ENCODE measurements at places on chromosomes 5 and 9.

DNA sequence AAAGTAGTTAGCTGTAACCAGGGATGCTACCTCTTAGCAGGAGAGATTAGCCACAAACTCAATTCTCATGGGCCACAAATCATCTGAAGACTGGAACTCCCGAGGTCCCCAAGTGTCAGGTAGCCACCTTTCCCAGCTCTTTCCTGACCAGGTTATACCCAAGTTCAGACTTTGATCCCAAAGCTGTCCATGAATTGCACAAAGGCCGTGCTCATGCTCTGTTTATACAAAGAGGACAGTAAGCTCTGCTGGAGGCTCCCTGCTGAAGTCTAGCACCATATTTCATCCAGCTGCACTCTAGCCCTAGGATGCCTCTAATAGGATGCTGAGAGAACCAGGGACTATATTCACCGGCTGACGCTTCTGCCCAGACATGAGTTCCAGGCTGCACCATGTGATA, 271.0 kb upstream of the ADAMTSL1 start:
- DNase-seq, result no peak
- no peaks in the 10 kb centered on the region for H3K27me3 ChIP-seq
- H3K27ac ChIP-seq, result no peak overlapping the region
- H3K4me3 ChIP-seq, result no peak overlapping the region
- no peaks in the 10 kb centered on the region for H3K36me3 ChIP-seq

- H3K27me3 ChIP-seq, result peaks cover 65% of the 10 kb centered on the region
- H3K36me3 ChIP-seq, result no peaks in the 10 kb centered on the region
- H3K4me3 ChIP-seq, result no peak overlapping the region
- DNase-seq, result peak; percentile 56
- peaks cover 4% of the 10 kb centered on the region for H3K4me1 ChIP-seq
- no peak overlapping the region for H3K27ac ChIP-seq
These were observed 5.9 kb upstream of the FOXD1 start for GRCh38 chr5:73454379-73455036.

GRCh38 chr5:107387526-107388140, 283.1 kb downstream of the EFNA5 start:
- peak overlapping the region; percentile 85 for H3K27ac ChIP-seq
- H3K27me3 ChIP-seq, result no peaks in the 10 kb centered on the region
- H3K4me1 ChIP-seq, result peaks cover 41% of the 10 kb centered on the region
- no peak for DNase-seq
- H3K4me3 ChIP-seq, result no peak overlapping the region

DNA sequence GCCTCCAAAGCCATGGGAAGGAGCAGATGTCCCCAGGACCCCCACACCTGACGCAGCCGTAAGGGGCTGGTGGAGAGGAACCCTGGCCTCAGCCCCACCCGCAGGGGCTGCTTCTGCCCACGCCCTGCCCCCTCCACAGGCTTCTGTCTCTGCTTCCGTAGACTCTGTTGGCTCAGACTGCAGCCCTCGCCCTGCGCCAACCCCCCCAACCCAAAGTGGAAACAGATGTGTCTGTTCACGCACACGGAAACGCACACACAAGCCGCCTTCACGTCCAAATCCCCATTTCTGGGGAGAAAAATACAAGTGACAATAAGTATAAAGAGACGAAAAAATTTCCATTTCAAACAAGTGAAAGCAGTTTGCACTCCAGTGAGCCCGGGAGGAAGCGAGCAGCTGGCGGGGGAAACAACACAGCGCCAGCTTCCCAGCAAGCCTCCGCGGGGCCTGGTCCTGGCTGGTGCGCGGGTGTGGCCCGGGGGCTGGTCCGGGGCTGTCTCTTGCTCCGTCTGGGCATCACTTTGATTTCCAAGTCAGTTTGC, 32.6 kb upstream of the RXRA start:
- H3K27ac ChIP-seq, result no peak overlapping the region
- no peak overlapping the region for H3K4me3 ChIP-seq
- no peak for DNase-seq
- peaks cover 9% of the 10 kb centered on the region for H3K4me1 ChIP-seq
- H3K36me3 ChIP-seq, result no peaks in the 10 kb centered on the region

GRCh38 chr5:10513501-10514442, 50.1 kb upstream of the ANKRD33B start:
- DNase-seq, result no peak
- no peak overlapping the region for H3K4me3 ChIP-seq
- no peaks in the 10 kb centered on the region for H3K27me3 ChIP-seq

- peaks cover 17% of the 10 kb centered on the region for H3K4me1 ChIP-seq
- H3K36me3 ChIP-seq, result no peaks in the 10 kb centered on the region
- no peak overlapping the region for H3K4me3 ChIP-seq
- DNase-seq, result no peak
These were observed 366.4 kb downstream of the PSAT1 start for GRCh38 chr9:78663369-78663768.

- DNase-seq, result no peak
- no peaks in the 10 kb centered on the region for H3K36me3 ChIP-seq
These were observed 9.8 kb upstream of the CRHBP start for GRCh38 chr5:76943006-76943405.

GRCh38 chr5:66660396-66660795, 64.2 kb downstream of the MAST4 start:
- H3K27ac ChIP-seq, result no peak overlapping the region
- peaks cover 8% of the 10 kb centered on the region for H3K27me3 ChIP-seq

DNA sequence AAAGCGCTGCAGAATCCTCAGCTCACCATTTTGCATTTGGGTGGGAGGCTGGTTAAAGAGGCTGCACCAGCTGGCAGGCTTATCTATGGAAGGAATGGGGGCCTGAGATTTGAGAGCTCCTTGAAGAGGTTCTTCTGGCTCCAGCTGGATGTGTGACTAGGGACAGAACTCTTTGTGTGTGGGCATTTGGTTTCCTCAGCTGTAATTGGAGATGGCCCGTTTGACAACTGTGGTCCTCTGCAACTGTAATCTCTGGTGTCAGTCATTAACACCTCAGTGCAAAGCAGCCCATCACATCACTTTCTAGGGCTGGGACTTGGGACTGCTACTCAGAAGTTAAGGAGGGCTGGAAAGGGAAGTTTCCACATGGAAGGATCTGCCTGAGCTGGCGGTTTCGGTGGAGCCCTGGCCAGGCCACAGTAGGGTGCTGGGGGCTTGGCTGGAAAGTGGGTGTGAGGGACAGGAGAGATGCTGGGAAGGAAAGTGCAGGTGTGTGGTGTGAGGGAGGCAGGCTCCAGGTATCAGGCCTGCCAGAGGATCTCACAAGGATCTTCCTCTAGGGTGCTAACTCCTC, 193.8 kb downstream of the GADD45G start:
- DNase-seq, result no peak
- H3K4me3 ChIP-seq, result no peak overlapping the region
- no peak overlapping the region for H3K27ac ChIP-seq
- H3K27me3 ChIP-seq, result peaks cover 24% of the 10 kb centered on the region

DNA sequence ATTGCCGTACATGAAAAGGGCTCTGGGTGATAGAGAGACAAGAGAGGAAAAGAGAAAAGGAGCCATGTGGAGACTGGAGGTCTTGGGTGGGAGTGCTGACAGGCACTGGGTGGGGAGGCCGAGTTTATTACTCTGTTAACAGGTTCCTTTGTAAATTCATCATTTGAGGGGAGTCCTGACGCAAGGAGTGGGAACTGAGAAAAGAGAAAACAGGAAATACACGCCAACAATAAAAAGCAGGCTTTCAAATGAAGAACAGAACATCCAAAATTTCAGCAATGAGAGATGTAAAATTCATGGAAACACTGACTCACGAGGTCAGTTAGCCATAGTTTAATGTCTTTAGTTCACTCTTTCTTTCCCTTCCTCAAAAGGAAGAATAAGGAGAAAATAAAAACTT, 342.8 kb downstream of the TMEM167A start:
- H3K36me3 ChIP-seq, result no peaks in the 10 kb centered on the region
- H3K4me1 ChIP-seq, result peaks cover 4% of the 10 kb centered on the region
- H3K27me3 ChIP-seq, result no peaks in the 10 kb centered on the region
- no peak overlapping the region for H3K4me3 ChIP-seq

- no peak overlapping the region for H3K27ac ChIP-seq
- peaks cover 1% of the 10 kb centered on the region for H3K36me3 ChIP-seq
- H3K4me3 ChIP-seq, result no peak overlapping the region
- peaks cover 25% of the 10 kb centered on the region for H3K4me1 ChIP-seq
- DNase-seq, result no peak
These were observed 5.9 kb downstream of the SSNA1 start for GRCh38 chr9:137194388-137194787.

- no peaks in the 10 kb centered on the region for H3K27me3 ChIP-seq
- H3K27ac ChIP-seq, result no peak overlapping the region
- peak overlapping the region; percentile 7 for H3K4me3 ChIP-seq
- H3K36me3 ChIP-seq, result peaks cover 22% of the 10 kb centered on the region
- DNase-seq, result no peak
These were observed 95.6 kb downstream of the DENND1A start for GRCh38 chr9:123834218-123834888.

- peak; percentile 33 for DNase-seq
- no peak overlapping the region for H3K27ac ChIP-seq
- H3K4me3 ChIP-seq, result no peak overlapping the region
- H3K4me1 ChIP-seq, result no peaks in the 10 kb centered on the region
These were observed 17.2 kb downstream of the NKX2-5 start for GRCh38 chr5:173217626-173218397.

DNA sequence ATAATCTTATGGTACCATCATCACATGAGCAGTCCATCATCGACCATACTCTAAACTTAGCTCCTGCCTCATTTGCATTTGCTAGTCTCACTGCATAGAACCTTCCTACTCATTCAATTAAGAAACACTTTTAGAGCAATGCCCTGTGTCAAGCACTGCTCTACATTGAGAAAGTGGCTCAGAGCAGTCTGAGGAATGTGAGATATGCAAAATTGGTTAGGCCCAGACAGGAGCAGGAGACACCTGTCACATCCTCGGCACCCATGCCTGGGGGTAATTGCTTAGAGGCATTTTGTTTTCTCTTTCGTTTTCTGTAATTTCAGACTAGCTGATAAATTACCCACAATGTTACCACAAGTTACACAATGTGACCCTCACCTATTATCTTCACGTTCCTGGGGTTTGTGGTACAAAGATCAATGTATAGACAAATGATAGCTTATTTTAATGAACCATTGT, 4.9 kb upstream of the RARS1 start:
- no peak for DNase-seq
- peaks cover 15% of the 10 kb centered on the region for H3K4me1 ChIP-seq
- H3K4me3 ChIP-seq, result no peak overlapping the region
- no peaks in the 10 kb centered on the region for H3K27me3 ChIP-seq

DNA sequence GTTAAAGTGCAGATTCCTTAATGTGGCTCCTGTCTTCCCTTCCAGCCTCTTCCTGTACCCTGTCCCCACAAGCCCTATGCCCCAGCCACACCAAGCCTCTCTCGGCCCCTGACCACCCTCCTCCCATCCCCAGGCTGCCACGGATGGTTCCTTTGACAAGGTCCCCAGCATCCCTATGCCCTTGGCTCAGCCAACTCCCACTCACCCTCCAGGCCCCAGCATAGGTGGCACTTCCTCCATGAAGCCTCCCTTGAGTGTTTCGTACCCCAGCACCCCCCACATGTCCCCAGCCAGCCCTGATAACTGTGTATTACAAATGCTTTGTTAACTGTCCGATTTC, 115.5 kb upstream of the TBC1D2 start:
- no peak overlapping the region for H3K4me3 ChIP-seq
- H3K36me3 ChIP-seq, result no peaks in the 10 kb centered on the region
- DNase-seq, result no peak
- H3K27ac ChIP-seq, result no peak overlapping the region
- peaks cover 5% of the 10 kb centered on the region for H3K4me1 ChIP-seq
- H3K27me3 ChIP-seq, result peaks cover 2% of the 10 kb centered on the region

GRCh38 chr9:89529243-89530035, 31.5 kb upstream of the SEMA4D start:
- no peak for DNase-seq
- H3K27ac ChIP-seq, result no peak overlapping the region
- peaks cover 25% of the 10 kb centered on the region for H3K4me1 ChIP-seq
- H3K36me3 ChIP-seq, result no peaks in the 10 kb centered on the region
- peaks cover 1% of the 10 kb centered on the region for H3K27me3 ChIP-seq

- peaks cover 71% of the 10 kb centered on the region for H3K27me3 ChIP-seq
- H3K27ac ChIP-seq, result no peak overlapping the region
- no peak overlapping the region for H3K4me3 ChIP-seq
- no peaks in the 10 kb centered on the region for H3K36me3 ChIP-seq
- no peak for DNase-seq
These were observed 3.8 kb downstream of the PCDH1 start for GRCh38 chr5:141874262-141874964.

DNA sequence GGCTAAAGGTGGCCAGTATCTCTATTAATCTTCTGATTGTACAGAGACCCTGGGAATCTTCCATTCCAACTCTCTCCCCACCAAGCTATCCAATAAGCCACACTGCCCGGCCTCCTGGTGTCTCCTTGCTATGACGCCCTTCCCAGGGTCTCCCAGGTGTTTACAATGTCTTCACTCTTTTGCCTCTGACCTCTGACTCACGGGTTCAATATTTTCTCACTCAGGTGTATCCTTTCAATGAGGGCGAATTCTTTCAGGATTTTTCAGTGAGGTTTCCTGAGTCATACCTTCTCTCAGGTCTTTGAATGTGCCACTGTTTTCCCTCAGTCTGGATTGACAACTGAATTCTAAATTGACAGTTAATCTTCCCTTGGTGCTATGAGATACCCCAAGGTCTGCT, 53.7 kb upstream of the IRX4 start:
- H3K27ac ChIP-seq, result no peak overlapping the region
- H3K4me1 ChIP-seq, result peaks cover 3% of the 10 kb centered on the region
- no peak overlapping the region for H3K4me3 ChIP-seq
- H3K27me3 ChIP-seq, result peaks cover 17% of the 10 kb centered on the region

- H3K36me3 ChIP-seq, result peaks cover 2% of the 10 kb centered on the region
- DNase-seq, result no peak
- H3K27me3 ChIP-seq, result no peaks in the 10 kb centered on the region
- H3K4me1 ChIP-seq, result no peaks in the 10 kb centered on the region
These were observed 125.4 kb upstream of the ANKH start for GRCh38 chr5:14996997-14997396.

DNA sequence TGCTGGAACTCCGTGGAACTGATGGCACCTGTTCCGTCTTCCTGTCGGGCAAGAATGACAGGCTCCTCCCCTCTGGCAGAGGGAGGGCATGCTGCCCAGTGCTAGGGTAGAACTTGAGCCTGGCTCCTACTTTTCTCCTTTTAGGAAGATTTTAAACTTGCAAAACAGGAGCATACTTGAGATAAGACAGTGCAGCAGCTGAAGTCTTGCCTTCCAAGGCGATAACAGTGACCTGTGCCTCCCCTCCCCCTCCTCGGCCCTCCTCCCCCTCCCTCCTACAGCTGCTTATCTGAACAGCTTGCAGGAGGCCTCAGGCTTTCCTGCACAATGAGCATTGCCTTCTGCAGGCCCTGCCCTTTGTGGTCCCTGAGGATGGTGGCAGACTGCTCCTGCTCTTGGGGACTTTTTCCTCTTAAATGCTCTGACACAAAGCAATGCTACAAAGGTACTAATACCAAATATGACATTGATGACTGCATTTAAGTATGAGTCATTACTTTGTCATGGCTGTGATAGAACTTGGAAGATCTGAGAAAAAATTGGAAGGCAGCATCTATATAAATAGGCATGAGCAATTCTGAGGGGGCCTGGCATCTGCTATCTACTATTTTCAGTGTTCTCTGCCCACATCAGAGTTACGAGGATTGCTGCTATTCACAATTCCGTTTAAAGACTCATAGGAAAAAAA, 2.0 kb downstream of the GADD45G start:
- peaks cover 2% of the 10 kb centered on the region for H3K27me3 ChIP-seq
- H3K36me3 ChIP-seq, result no peaks in the 10 kb centered on the region
- H3K4me3 ChIP-seq, result peak overlapping the region; percentile 71

All from mesothelial cell of epicardium (in vitro differentiated cells).